ENCODE measurements at places on chromosomes 1 and 21. TPM values are rescaled to one million over a fixed set of nuclear protein-coding genes. Genes with fewer than 3 reads are reported as not detected.

Gene AMPD1
- total RNA-seq = not detected

GRCh38 chr1:177800400-177801088 lies 169.3 kb downstream of the SEC16B start:
- DNase-seq = no peak

DNA sequence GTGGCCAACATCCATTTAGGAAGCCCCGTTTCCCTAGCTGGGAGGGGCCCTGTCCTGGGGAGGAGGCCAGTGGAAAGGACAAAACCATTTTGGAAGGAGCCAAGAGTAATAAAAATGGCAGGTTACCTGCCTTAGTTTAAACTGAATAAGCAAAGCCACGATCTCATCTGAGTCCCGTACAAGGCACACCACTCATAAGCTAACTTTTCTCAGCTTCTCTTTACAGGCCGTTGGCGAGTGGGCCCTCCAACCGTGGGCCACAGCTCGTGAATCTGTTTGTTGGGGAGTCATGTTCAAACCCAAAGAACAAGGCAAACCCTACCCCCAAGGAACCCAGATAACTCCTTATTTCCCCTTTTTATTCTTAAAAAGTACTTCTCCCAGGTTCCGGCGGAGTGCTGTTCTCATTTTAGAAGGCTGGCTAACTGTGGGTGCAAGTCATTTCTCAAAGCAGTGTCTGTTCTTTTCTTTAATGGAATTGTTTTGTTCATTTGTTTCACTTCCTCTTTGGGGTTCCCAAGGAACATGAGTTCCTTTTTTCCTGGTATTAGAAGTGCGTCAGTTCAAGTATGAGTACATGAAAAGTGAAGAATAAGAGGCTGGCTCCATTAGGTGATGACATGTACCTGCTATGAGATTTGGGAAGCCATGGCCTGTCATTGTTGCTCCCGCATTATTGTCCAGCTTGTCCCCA lies 89.0 kb downstream of the PSMG1 start:
- no peak for DNase-seq

Gene CELA2A
- total RNA-seq = not detected

DNA sequence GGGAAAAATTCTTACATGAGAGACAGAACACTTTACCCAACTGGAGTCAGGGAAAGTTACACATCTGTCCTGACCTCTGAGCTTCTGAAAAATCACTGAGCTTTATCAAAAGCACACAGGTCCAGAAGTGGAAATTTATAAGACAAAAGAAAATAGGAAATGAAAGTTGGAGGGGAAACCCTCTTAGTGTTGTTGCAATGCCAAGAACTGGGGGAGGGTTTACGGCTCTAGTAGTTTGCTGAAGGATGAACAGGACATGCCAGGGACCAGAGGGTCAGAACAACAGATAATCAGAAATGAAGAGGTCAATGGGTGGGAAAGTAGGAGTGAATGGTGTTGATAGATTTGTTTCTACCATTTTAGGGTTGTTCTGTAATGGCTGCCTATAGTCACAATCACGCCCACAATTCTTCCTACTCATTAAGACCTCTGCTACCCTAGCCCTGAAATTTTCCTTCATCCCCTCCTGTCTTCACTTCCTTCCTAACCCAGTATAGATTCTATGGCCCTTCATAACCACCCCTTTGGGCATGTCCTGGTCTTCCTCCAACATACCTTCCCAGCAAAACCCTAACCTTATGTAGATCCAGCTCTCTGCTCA lies 30.3 kb upstream of the FMOD start:
- no peak for DNase-seq

Gene SDCCAG8
- total RNA-seq = 22.8 TPM

GRCh38 chr1:119865627-119866026 lies 30.7 kb downstream of the ADAM30 start:
- no peak for DNase-seq

GRCh38 chr1:216721863-216722262 lies 1.4 kb downstream of the ESRRG start:
- DNase-seq = no peak

GRCh38 chr1:31038360-31038759 lies 27.2 kb downstream of the PUM1 start:
- no peak for DNase-seq

Data from neural crest cell (in vitro differentiated cells).